NK-92 treated with Interleukin-12 subunit alpha and Interleukin-12 subunit beta, amount 100 ng/mL, for 24 hours (cell line): ENCODE measurements at places on chromosomes 1 and 21.

DNA sequence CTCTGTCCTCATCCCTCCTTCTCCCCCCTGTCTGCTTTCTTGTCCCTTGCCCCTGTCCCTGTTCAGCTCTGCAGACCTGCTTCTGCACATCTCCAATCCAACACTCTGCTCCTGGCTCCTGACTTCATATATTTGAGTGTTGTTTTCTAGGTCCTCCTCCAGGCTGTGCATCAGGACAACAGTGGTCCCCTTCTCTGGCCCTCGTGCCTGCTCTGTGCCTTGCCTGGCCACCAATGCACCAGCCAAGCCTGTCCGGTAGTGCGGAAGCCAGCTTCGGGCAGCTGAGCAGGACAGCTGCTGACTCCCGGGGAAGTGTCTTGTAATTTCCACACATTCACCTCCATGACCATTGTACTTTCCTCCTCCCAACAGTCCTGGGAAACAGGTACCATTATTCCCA, 203.4 kb upstream of the RAB4A start:
- DNase-seq = no peak

GRCh38 chr1:207407655-207408260, 46.4 kb upstream of the CR2 start:
- no peak for DNase-seq

- DNase-seq = peak; percentile 74
Measured at GRCh38 chr1:13730751-13731482, 30.9 kb downstream of the PRDM2 start.

DNA sequence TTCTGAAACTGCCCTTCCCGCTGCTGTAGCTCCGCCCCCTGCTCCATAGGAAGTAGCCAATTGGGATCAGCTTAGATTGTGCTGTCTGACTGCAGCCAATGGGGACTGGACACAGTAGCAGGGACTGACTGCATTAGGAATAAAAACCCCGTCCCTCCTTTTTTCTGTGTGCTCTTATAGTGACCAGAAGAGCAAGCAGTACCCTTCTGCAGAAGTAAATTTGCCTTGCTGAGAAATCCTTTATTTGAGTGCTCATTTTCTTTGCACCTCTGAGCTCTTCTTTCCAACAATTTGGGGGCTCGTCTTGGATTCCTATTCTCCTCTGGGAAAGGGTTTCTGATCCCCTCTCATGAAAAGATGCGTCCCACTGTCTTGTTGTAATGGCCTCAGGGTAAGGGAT, 16.2 kb downstream of the OR2L13 start:
- no peak for DNase-seq

DNA sequence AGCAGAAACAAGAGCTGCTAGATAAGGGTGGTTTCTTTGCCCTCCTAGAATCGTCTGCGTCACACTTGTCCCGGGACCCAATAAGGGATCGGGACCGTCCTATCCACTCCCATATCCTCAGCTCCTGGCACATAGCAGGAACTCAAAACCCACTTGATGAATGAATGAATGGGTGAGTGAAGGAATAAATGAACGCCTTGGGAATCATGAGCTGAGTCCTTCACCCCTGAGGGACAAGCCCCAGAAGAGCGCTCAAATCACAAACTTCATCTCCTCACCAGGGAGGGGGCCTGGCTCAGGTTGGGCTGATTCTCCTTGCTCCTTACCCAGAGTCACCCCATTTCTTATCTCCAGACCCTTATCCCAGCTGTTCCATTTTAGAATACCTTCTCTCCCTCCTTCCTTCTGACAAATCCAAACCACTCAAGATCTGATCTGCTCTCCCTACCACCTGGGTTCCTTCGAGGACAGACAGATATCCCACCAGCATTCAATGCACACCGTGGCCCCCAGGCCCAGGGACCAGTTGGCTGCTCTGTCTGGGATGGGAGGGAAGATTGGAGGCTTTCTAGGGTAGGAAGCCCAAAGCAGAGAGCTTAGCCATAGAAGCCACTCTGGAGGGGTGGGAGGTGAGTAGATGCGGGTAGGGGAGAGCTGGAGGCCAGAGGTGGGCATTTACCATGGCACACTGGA, 643 bp upstream of the MOB3C start:
- no peak for DNase-seq

- DNase-seq = no peak
Measured at GRCh38 chr1:201016211-201016651, 7.3 kb downstream of the KIF21B start.

DNA sequence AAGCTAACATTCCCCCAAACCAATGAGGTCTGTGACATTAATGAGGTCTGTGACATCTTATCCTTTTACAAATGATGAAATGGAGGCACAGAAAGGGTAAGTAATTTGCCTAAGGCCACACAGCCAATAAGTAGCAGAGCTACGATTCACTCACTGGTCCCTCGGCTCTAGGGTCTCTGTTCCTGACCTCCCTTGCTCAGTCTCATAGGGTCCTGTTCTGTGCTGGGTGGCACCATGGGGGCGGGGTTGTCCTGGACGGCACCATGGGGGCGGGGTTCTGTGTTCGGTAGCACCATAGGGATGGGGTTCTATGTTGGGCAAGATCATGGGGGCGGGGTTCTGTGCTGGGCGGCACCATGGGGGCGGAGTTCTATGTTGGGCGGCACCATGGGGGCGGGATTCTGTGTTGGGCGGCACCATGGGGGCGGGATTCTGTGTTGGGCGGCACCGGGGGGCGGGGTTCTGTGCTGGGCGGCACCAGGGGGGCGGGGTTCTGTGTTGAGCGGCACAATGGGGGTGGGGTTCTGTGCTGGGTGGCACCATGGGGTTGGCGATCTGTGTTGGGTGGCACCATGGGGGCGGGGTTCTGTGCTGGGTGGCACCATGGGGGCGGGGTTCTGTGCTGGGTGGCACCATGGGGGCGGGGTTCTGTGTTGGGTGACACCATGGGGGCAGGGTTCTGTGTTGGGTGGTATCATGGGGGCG, 55.6 kb downstream of the CLSTN1 start:
- DNase-seq = no peak
